ENCODE measurements at places on chromosomes 1 and 21.

GRCh38 chr1:211732293-211732980 lies 57.0 kb upstream of the NEK2 start:
- no peak for DNase-seq

DNA sequence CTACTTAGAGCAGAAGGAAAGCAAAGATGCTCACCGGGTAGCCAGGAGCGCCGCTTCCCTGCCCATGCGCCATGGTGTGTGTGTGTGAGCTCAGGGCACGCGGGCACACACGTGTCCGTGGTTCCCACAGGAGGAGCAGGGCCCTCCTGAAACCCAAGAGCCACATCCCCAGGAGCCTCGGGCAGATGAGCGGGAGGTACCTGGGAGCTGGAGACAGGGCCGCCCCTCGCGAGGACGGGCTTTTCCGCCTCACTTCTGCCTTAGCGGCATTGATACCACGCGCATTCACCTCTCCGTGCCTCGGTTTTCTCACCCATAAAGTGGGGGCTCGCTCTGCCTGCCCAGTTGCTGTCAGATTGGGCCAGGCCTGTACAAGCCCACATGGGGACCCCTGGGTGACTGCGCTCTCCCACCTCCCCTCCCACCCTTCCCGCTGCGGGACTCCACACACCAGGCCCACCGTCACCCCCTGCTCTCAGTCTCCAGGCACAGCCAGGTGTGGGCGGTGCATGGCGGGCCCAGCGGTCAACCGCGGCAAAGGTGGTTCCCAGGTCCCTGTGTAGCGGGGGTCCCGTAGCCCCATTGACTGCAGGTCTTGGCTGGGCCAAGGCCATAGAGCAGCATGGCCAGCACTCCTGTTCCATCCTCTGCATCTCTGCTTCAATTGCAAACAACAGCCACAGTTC lies 66.3 kb downstream of the SIK1 start:
- no peak for DNase-seq

GRCh38 chr1:224116131-224116530 lies 2.2 kb downstream of the FBXO28 start:
- peak; percentile 39 for DNase-seq

DNA sequence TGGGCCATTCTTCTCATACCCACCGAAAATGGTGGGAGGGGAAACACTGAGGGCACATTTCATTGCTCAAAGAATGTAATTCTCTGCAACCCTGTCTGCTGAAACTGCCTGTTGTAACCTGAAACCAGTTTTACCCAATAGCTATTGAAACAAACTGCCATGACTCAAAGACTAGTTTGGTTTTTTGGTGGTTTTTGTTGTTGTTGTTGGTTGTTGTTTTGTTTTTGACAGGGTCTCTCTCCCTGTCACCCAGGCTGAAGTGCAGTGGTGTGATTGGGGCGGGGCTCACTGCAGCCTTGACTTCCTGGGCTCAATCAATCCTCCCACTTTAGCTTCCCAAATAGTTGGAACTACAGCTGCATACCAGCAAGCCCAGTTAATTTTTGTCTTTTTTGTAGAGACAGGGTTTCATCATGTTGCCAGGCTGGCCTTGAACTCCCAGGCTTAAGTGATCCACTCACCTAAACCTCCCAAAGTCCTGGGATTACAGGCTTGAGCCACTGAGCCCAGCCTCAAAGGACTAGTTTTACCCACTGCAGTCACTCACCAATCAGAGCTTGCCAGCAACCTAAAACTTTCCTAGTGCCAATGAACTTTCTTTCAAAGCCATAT lies 2.1 kb upstream of the IPP start:
- DNase-seq: no peak

- DNase-seq: no peak
Observed at GRCh38 chr1:43438006-43438405, 15.7 kb downstream of the HYI start.

DNA sequence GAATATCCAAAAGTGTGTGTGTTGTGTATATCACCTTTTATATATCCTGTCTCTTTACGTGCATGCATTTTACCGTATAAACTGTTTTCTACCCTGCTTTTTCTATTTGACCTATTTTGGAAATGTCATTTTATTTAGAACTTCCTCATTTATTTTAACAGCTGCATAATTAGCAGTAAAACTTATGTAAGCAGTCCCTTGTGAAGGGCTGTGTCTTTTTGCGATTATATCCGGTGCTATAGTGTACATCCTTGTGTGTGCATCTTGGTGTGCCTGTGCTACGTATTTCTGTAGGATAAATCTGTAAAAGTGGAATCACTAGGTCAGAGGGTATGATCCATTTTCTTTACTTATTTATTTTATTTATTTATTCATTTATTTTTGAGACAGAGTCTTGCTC lies 7.2 kb downstream of the LGALS8 start:
- DNase-seq: no peak

DNA sequence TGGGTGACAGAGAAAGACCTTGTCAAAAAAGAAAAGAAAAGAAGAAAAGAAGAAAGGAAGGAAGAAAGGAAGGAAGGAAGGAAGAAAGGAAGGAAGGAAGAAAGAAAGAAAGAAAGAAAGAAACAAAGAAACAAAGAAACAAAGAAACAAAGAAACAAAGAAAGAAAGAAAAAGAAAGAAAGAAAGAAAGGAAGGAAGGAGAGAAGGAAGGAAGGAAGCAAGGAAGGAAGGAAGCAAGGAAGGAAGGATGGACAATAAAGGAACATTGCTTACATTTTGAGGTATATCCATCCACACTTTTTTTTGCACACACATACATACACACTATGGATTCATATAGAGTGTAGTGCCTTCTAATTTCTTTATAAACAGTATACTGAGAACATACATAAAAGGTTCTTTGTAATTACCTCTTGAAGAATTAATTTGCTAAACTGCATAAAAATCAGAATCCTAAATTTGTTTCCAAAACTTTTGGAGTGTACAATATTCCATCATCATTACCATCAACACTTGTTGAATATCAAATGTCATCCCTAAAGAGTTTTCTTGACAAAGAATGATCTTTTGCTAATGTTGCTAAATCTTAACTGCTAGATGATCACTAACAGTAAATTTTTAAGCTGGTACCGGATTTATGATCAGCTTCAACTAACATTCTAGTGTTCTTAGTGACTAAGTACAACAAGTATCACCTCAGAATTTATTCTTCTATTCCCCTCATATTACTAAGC lies 11.4 kb upstream of the GADD45A start:
- no peak for DNase-seq

DNA sequence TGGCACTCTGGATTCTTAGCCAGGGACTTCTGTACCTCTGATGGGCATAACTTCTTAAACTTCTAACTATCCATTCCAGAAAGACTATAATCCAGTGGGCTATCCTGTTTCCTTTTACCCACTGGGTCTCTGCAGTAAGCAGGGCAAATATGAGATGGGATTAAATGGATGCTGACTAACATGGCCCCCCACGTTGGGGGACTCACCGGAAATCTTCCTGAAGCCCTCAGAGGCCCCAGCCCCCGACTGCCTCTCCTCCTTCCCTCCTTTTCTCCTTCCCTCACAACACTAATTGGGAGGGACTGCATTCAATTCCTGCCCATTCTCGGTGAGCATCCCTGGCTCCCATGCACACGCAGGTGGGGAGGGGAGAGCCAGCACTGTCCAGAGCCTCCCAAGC lies 70.1 kb downstream of the SSBP3 start:
- no peak for DNase-seq

DNA sequence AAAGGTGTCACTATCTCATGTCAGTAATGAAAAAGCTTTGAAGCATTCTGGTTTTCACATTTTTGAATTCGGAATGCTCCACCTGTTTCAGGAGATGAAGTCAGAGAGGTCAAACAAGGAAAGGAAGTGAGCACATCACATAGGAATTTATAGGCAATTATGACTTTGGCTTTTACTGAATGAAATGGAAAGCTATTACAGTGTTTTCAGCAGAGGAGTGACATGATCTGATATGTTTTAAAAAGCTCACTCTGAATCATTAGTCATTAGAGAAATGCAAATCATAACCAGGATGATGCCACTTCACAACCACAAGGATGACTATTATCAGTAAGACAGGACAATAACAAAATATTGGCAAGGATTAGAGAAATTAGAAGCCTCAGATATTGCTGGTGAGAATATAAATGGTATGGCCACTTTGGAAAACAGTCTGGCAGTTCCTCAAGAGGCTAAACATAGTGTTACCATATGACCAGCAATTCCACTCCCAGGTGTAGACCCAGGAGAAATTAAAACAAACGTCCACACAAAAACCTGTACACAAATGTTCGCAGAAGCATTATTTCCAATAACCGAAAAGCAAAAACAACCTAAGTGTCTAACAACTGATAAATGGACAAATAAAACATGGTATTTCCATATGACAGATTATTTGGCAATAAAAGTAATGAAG lies 7.5 kb downstream of the TAF1A start:
- no peak for DNase-seq

GRCh38 chr21:39385299-39386145 lies 36.6 kb upstream of the HMGN1 start:
- peak; percentile 75 for DNase-seq
